Left ventricle myocardium inferior (tissue), 1 donor: ENCODE measurements at places on chromosomes 1 and 21. TPM values are rescaled to one million over a fixed set of nuclear protein-coding genes. Genes with fewer than 3 reads are reported as not detected.

The EIF3I gene
- 91.1 TPM for total RNA-seq

The OR10J1 gene
- total RNA-seq: not detected

The NPPB gene
- total RNA-seq: 119 TPM

The RALGPS2 gene
- 7.5 TPM for total RNA-seq

The NPR1 gene
- 10.4 TPM for total RNA-seq

The EFNA3 gene
- 0.71 TPM for total RNA-seq

The FAM167B gene
- total RNA-seq: 7.9 TPM
